ENCODE measurements at places on chromosomes 11 and 22.

DNA sequence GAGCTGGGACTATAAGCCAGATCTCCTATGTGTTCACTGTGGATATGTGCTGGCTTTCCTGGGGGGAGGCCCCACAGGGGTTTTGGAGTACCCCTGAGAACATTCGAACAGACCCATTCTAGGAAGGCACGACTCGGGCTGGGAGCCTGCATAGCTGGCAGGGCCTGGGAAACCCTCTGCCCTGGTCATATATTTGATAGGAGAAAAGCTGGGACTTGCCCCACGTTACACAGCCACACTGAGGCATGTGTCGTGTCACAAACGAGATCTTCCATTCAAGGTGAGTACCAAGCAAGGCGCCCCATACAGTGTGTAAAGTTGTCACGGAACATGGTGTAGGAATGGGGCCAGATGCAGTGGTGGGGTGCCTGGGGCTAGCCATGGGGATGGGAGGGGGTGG, 11.2 kb downstream of the MYO7A start:
- DNase-seq = no peak

- DNase-seq = no peak
Measured at GRCh38 chr11:132119573-132119972, 749.2 kb downstream of the NTM start.

GRCh38 chr11:16612566-16613261, 125.7 kb upstream of the C11orf58 start:
- no peak for DNase-seq

DNA sequence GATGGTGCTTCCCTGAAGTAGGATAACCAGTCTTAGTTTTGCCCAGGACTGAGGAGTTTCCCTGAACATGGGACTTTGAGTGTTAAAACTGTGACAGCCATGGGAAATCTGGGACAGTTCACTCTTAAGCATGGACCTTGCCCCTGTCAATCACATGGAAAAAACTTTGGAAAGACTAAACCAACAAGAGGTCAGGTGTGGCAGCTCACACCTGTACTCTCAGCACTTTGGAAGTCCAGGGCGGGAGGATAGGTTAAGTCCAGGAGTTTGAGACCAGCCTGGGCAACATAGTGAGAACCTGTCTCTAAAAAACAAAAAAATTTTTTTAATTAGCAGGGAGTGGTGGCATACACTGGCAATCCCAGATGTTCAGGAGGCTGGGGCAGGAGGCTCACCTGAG, 3.3 kb upstream of the AMBRA1 start:
- DNase-seq = no peak

GRCh38 chr11:15471048-15471894, 356.5 kb downstream of the INSC start:
- DNase-seq = no peak

- no peak for DNase-seq
Measured at GRCh38 chr11:102061276-102061675, 14.0 kb downstream of the CFAP300 start.

DNA sequence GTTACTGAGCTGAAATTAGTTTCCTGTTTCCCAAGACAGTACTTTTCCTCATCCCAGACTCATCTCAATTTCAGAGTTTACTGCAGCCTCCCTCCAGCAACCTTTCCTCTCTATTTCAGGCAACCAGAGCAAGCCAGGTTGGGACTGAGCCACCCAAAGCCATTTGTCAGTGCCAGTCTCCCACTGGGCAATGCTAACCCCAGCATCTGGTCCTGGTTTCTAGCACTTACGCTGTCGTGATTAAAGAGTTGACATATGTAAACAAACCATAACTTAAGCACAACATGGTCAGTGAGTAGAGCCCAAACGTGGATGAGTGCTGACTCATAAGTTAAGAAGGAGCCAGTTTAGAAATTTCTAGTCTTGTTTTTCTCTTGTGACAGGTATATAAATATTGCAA, 119.6 kb upstream of the BLID start:
- DNase-seq = no peak

DNA sequence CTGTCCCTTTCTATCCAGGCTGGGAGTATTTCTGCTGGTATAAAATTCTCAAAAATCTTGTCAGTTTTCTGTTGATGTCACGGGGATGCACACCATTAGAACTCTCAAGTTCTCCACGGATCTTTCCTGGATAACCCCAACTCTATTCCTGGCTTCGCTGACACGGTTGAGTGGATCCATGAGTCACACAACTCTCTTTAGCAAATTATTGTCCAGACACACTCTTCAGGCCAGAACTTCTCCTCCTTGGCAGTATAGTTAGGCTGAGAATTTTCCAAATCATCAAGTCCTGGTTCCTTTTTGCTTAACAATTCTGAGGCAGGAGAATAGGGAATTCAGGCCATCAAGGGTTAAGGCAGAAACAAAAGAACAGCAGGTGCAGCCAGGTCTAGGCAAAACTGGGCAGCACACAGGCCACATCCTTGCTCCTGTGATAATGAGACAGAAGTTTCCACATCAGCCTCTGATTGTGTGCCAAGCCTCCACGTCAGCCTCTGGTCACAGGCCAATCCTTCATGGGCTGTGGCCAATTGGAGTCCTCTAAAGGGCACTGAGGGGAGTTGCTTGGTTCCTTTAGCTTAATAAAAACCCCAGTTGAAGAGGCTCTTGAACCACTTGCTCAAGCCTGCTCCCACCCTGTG, 5.7 kb upstream of the ACAT1 start:
- DNase-seq = no peak

DNA sequence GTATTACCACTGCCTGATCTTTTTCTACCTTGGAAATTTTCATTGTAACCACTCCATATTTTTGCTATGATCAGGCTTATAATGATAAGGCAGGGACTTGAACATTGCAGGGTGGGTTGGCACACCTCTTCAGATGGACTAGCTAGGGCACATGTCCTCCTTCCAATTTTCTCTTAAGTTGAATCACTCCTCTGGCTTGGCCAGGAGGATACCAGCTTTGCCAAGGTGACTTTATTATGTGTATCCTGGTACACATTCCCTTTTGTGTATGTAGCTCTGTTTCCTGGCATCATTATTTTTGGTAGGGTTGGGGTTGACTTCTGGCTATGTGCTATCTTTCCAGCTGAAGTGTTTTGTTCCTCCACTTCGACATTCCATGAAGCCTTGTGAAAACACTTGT, 8.5 kb upstream of the LDLRAD3 start:
- no peak for DNase-seq

GRCh38 chr11:33790040-33790439, 15.7 kb upstream of the FBXO3 start:
- no peak for DNase-seq

DNA sequence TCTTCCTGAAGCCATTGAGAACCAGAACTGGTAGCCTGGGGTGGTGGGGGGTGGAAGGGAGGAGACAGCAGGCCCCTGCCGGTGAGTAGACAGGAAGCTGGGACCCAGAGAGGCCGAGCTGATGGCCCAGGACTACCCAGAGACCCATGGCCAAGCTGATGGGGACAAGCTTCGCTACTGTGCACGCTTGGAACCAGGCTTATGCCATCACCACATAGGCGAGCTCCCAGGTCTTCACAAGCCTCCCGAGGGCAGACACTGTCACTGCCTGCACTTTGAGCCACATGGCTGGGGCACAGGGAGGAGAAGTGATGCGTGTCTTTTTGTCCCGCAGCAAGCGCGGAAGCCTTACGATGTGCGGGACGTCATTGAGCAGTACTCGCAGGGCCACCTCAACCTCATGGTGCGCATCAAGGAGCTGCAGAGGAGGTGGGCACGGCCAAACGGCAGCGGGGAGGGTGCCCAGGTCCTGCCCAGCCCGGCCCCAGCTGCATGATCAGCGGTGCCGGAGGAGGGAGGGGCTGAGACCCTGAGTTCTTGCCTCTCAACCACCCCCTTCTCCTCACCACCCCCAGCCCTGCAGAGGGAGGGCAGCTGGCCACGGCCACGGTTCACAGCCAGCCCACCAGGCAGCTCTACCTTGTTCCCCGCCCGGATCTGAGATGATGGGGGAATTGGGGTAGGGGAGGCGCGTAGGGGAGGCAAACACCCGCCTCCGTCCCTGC, 76.0 kb upstream of the KCNQ1OT1 start:
- no peak for DNase-seq

DNA sequence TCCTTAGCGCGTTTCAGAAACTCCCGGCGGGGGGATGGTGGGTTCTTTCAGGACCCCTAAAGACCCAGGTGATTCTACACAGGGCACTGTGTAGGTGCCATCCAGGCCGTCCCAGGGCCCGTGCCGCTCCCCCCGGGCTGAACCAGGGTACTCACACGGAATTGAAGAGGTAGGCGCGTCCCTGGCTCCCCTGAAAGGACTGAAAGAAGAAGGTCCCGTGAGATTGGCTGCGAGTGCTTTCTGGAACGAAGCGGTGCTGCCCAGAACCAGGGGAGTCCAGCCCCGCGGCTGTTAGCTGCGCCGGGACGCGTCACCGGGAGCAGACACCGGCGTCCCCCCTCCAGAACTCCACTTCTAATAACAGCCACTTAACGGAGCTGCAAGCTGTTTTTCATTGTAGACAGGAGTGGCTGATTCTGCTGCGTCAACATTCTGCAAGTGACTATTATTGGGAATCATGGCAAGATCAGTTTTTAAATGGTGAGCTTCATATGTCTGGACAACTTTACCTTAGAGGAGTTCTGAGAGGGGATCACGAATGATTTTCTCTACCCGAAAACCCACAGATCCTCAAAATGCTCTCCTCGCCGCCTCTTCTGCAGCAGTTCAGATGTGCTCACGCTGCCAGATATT, 31.8 kb downstream of the YPEL1 start:
- no peak for DNase-seq

DNA sequence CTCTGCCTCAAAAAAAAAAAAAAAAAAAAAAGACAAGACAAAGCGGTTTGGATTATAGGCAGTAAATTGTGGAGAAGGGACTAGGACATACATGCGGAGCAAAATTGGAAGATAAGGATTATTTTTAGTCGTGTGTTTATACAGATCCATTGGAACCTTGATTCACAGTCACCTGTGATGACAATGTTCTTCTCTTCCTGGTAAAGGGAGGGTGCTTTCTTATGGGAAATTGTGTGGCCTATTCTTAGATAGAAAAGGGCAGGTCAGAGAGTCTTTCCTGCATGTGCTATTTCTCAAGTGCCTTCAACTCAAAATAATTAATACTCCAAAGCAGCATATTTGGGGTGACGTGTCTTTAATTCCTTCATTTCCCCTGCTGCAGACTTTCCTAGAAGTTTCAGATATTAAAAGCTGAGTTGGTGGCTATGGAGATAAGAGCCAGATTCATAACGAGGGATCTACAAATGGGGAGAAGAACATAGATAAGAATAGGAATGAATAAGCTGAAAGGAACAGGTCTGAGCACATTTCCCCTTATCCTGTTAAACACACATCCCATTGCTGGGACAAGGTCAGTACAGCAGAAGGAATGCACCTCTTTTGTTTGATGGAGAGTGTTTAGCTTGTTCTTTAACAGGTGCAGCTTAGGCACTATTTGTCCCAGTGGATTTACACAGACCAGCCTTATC, 22.5 kb downstream of the GSTT2B start:
- DNase-seq = no peak

DNA sequence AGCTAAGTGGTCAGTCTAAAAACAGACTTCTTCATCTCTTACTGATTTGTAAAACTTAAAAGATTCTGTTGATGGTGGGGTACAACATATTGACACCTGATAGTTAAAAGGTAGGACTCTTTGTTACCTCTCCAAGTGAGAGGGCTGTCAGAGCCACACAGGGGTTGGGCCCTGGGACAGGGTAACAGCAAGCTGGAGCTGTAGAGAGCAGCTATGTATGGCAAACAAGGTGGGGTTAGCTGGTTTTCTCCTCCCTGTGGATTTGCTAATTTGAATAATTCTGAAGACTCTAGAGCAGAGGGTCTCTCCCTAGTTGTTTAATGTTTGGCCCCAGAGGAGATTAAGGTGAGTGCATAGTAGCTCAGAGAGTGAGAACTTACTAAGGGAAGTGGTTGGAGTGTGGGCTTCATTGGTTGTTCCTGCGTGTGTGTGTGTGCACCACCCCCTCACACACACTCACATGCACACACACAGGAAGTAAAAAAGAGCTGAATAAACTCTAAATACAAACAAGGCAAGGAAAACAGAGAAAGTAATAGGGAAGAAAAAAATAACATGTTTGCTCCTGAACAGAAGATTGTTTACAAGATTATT, 9.2 kb upstream of the GAS2 start:
- no peak for DNase-seq

- DNase-seq = no peak
Measured at GRCh38 chr11:75574698-75575602, 12.9 kb downstream of the SERPINH1 start.

GRCh38 chr11:134562941-134563471, 151.0 kb upstream of the B3GAT1 start:
- no peak for DNase-seq

DNA sequence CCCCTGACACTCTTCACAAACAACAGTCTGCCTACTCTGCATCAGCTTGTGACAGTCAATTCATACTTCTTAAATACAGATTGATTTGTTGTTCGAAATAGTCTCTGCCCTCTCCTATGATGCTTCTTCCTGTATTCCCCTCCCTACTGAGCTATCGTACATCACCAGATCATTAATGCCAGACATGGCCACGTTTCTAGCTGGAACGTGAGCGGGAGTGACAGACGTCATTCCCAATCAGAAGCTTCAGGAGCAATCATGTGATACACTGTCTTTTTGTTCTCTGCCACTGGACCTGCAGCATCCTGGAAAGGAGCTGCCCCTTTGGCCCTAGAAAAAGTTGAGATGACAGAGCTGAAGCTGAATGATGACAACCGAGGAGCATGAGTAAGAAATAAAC, 48.5 kb downstream of the CSNK2A3 start:
- no peak for DNase-seq

DNA sequence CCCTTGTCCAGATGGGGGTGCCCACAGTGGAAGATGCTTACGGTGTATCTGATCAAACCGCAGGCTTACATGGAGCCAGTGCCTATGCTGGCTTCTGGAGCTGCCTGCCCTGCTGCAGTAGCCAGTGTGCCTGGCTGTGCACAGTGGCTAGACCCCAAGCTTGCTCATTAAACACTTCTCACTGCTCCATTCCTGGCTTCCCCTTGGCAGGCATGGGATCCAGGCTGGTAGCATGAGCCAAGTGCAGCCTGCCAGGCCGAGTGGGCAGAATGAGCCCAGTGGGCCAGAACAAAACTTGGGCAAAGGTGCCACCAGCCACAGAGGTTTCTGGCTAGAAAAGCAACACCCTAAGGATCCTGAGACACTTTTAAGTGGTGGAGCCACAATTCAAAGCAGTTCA, 55.4 kb upstream of the B3GNT6 start:
- DNase-seq = no peak

DNA sequence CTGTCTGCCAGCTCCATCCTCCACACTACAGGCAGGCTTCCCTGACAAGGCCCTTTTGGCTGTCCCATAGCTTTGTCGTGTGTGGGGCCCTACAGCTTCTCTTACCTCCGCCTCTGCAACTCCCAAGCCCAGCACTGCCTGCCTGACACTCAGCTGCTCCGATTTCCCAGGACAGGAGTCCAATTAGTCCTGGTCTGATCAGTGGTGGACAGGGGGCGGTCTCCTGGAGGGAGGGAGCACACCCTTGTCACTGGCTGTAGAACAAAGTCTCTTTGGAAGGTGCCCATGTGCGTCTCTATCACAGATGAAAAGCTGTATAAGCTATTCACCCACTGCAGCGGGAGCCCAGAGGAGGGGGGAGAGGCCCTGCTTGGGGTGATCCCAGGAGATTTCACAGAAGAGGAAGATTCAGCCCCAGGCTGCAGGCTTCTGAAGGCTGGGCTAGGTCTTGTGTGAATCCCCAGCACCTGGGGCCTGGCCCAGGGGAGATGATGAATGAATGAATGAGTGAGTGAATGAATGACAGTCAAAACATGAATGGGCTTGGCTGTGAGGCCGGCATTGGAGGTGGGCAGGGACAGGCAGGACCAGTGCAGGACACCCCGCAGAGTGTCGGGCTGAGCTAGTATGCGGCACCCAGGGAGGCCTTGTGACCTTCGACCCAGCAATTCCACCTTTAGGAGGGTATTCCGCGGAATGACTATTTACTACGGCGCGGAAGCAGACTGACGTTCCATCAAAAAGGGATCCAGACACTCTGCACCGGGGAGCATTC, 142.4 kb downstream of the CACNA1I start:
- no peak for DNase-seq

Data from stimulated activated CD8-positive, alpha-beta memory T cell treated with anti-CD3 and anti-CD28 coated beads, Interleukin-4, amount 100 ng/mL, for 1 hour (primary cell).